ENCODE measurements at places on chromosomes 5 and 9.

GRCh38 chr5:23494558-23494957 lies 12.9 kb upstream of the PRDM9 start:
- no peak for DNase-seq

- no peak for DNase-seq
These were observed 195.7 kb downstream of the GAPVD1 start for GRCh38 chr9:125457357-125457756.

DNA sequence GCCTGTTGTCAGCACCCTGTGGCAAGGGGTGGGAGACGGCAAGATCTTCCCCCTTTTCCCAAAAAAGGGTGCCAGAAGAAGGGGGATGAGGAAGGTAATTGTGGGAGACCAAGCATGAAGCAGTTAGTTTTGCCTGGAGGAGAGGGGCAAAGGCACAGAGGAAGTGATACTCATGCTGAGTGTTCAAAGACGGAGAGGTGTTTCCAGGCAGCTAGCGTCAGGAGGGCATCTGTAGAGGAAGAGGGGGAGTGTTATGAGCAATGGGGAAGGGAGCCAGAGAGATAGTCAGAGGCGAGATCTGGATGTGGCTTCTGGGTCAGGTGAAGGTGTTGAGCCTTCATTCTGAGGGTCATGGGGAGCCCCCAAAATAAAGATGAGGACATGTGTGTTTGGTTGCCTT lies 26.9 kb upstream of the ADAM19 start:
- DNase-seq = no peak

DNA sequence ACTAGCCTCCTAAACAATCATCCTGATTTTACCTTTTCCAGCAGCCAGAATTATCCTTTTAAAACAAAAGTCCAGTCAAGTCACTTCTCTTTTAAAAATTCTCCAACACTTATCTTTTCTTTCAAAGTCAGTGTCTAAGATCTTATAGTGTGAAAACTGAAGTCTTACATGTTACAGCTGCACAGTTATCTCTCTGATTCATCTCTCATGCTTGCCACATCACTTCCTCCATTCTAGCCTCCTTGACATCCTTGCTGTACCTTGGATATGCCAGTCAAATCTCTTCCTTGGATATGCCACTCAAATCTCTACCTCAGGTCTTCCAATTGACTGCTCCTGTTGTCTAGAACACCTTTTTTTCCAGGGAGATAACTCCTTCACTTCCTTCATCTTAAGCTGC lies 361.7 kb upstream of the FTMT start:
- no peak for DNase-seq

DNA sequence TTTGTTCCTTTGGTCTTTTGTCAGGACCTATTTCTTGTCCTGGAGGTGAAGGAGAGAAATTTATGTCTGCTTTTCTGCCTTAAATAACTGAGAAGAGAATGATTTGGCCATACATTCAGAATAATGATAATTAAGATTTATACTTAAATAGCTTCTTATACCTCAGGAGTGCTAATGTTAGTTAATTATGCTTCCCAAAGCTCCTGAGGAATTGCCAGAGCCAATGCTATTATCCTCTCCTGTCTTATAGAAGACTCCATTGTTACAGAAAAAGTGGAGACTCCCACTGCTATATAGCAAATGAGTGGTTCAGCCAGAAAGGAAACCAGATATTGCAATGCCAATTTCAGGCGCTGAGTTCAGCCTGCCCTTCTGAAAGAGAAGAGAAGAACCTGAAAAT lies 67.0 kb downstream of the NTRK2 start:
- DNase-seq = no peak

DNA sequence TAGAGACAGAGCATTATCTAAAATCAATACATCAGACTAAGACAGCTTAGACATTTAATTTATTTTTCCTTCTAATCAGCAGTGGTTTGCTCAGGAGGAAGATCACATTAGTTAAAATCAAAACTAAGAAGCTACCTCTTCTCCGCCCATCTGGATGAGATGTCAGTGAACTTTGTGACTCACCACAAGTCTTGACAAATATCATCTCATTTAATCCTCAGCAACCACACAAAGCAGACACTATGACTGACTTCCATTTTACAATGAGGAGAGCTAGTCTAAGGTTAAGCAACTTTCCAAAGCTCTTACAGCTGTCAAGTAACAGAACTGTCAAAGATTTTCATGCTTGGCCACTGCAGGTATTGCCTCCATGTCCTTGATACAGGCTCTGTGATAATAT lies 289.5 kb downstream of the DEPDC1B start:
- no peak for DNase-seq

GRCh38 chr5:141811287-141812155 lies 66.7 kb downstream of the PCDH1 start:
- DNase-seq = peak; percentile 6

- peak; percentile 56 for DNase-seq
These were observed 14.7 kb upstream of the CXXC5 start for GRCh38 chr5:139633295-139634027.

DNA sequence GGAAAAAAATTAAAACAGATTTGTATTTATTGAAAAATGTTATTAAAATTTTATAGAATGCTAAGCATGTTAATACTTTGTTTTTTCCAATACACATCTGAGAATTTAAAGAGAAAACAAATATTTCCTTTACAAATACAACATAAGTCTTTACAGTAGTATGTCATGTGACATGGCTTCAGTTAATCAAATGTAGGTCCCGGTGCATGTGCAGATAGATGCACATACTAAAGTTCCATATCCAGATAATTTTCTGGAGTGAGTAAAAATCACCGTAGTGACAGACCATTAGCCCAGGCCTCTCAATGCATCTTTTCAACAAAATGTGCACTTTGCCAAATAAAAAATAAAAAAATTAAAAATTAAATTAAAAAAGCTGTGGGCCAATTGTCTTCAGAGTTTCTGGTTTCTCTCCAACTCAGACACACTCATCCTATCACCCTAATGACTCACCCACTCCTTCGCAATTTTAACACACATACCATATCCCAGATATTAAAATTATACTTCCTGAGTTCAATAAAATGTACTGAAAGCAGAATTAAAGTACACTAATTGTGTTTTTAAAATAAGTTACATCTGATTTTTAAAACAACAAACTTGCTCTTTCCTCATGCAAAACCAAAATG lies 508.1 kb downstream of the NR2F1-AS1 start:
- DNase-seq = no peak

- DNase-seq = no peak
These were observed 19.9 kb upstream of the HMHB1 start for GRCh38 chr5:143791848-143792731.

GRCh38 chr5:169860585-169860984 lies 119.7 kb downstream of the INSYN2B start:
- no peak for DNase-seq

GRCh38 chr5:125408448-125409233 lies 662.2 kb upstream of the ZNF608 start:
- DNase-seq = no peak

- no peak for DNase-seq
These were observed 10.8 kb upstream of the DAB2IP start for GRCh38 chr9:121640491-121641223.

DNA sequence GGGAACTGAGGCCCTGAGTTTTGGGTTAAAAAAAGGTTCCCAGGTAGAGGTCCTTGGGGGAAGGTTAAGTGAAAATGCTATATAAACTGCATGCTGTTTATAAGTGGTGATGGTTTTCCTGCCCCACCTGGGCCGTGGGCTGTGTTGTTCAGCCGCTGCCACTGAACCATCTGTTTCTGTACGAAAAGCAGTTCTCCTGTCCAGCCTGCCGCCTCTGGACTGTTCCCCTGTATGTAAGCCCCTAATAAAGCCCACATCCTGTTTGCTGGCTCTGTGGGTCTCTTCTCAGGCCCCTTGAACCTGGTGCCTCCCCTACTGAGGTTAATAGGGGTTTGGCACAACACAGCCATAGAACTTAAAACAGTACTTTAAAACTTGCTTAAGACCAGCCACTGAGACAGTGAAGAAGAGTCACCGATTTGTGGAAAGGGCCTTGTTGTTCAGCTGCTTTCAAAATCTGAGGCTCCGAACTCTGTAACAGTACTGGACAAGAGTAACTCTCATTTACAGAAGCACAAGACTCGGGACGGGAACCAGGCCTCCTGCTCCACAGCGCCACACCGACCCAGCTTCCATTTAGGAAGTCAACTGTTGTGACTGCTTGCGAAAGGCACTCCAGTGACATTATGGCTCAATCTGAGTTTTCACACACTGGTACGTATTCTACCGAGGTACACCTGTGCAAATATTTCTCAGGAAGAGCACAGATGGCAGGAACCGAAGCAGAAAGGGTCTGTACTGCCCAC lies 192.5 kb downstream of the CDK5RAP2 start:
- DNase-seq = no peak

- DNase-seq = no peak
These were observed 6.3 kb upstream of the UNC5A start for GRCh38 chr5:176803943-176804498.

GRCh38 chr9:6955251-6955921 lies 197.6 kb downstream of the KDM4C start:
- no peak for DNase-seq

GRCh38 chr5:149426931-149427330 lies 47.8 kb upstream of the IL17B start:
- DNase-seq = no peak

GRCh38 chr9:4519604-4520003 lies 29.3 kb downstream of the SLC1A1 start:
- DNase-seq = no peak

DNA sequence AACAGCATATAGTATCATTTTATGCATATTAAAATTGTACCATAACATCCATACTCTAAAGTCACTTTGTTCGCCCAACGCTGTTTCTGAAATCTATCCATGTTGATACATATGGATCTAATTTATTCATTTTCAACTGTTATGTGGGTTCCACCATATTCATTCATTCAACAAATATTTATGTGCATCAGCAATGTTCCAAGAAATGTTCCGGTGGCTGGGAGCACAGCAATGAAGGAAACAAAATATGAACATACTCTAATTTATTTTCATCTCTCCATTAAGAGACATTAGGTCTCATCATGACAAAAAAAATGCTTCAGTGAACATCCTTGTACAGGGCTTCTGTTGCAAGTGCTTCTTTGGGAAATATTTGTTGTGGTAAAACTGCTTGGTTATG lies 75.4 kb downstream of the MARCHF3 start:
- no peak for DNase-seq

DNA sequence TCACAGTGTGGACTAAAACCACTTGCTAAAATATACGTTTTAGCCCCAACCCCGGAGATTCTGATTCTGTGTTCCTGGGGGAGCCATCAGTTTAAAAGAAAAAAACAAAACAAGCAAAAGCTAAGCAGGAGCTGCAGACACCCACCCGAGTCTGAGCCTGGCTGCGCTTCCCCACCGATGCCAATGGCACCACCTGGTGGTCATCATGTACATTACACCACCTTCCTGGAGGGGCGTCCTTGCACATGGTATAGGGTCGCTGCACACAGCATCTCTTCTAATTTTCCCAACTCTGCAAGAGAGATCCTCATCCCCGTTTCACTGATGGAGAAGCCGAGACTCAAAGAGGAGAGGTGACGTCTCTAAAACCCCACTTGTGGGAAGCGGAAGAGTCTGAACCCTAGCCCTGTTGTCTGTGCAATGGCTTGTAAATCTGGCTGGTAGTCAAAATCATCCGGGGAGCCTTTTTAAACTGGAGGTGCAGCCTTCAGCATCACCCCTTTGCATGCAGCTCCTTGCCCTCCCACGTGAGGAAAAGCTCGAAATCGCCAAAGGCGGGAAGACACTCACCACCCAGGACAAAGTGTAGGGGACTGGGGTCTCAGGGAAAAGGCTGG lies 23.1 kb upstream of the CNOT6 start:
- peak; percentile 76 for DNase-seq

GRCh38 chr9:87271696-87272477 lies 225.8 kb upstream of the DAPK1 start:
- peak; percentile 21 for DNase-seq

GRCh38 chr5:123119334-123119986 lies 30.4 kb downstream of the PRDM6 start:
- no peak for DNase-seq

Measured in CD8-positive, alpha-beta memory T cell (primary cell).